NCI-H146 (cell line): ENCODE measurements at places on chromosomes 12 and 14.

- no peak for DNase-seq
Observed at GRCh38 chr12:25574761-25575160, 21.7 kb upstream of the LMNTD1 start.

GRCh38 chr14:41558490-41558889 lies 48.2 kb upstream of the LRFN5 start:
- DNase-seq: no peak

- no peak for DNase-seq
Observed at GRCh38 chr12:48774516-48774915, 14.4 kb downstream of the ADCY6 start.

DNA sequence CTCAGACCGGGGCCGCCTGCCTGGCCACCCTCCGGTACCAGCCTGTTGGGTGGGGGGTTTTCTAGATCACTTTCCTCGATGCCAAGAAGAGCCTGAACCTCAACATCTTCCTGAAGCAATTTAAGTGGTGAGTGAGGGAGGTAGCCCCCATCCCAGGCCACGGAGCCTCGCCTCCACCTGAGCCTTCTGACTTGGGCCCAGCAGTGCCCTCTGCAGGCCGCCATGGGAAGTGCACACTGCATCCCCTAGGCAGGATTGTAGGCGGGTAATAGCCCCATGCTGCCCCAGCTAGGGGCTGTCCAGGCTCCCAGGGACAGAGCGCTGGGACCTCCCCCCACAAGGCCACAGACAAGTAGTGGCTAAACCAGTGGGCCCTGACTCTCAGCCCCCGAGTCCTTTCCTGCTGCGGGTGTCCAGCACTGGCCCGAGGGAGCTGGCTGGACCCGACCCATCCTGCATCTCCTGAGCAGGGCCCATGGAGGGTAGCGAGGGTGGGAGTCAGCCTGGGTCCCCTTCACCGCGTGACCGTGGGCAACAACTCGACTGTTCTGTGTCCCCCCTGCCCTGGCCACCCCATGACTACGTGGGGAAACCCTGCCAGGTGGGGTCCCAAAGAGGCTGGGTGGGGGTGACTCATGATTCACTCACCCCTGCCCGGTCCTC lies 15.3 kb upstream of the ADSS1 start:
- DNase-seq: peak; percentile 78

DNA sequence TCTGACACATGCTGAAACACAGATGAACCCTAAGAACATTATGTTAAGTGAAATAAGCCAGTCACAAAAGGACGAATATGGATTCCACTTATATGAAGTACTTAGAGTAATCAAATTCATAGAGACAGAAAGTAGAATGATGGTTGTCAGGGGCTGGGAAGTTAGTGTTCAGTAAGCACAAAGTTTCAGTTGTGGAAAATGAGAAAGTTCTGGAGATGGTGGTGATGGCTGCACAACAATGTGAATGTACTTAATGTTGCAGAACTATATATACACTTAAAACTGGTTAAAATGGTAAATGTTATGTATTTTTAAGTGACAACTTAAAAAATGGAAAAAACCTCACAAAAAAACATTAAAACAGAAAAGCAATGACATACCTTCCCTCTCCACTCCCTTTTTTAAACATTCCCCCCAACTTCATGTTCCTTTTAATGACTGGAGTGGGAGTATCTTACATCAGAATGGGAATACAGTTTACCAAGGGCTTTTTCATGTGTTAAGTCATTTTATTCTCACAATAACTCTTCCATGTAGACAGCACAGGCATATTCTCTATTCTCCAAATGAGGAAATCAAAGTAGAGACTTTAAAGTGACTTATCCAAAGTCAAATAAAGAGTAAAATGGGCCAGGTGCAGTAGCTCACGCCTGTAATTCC lies 24.0 kb downstream of the BTBD7 start:
- no peak for DNase-seq

DNA sequence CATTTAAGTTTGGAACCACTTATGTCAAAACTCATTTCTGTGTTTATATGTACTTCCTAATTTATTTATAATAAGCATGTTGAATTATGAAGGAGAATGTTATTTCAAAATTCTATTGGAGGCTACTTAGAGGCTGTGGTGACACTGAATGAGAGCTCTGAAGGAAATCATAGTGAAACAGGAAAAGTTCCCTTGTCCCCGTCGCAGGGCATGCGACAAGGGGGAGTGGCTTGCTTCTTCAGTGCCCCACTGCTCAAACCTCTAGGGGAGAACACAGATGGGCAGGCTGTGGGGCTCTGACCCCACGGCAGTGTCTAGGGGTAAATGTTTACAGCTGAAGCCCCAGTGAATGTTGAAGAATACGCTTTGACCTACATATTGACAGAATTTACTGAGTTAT lies 261.9 kb downstream of the RAD51B start:
- no peak for DNase-seq

DNA sequence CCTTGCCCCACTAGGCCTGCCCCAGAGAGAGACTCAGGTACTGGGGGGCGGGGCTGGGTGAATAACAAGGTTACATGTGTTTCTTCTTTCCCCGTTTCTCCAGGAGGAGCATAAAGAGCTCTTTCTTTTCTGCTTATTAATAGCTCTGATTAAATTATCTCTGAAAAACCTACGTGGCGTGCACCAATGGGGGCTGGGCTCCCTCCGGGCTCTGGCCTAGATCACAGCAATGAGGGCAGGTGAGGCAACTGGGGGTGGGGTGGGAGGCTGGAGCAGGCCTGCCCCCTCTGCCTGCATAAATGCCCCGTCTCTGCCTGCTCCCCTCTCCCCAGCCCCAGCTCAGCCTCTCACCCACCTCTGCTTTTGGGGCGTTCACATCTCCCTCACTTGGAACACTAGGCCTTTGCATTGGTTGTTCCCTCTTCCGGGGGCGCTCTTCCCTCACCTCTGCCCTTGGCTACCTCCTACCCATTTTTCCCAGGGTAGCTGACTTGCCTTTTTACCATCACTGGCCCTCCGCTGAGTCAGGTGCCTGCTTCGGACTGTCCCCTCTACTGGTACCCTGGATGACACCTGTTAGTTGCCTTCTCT lies 4.1 kb upstream of the FAM222A start:
- no peak for DNase-seq

- no peak for DNase-seq
Observed at GRCh38 chr14:31992011-31992447, 85.1 kb upstream of the ARHGAP5 start.

- no peak for DNase-seq
Observed at GRCh38 chr12:103668520-103668919, 81.4 kb downstream of the STAB2 start.

GRCh38 chr12:105363890-105364289 lies 33.4 kb downstream of the C12orf75 start:
- DNase-seq: no peak

- no peak for DNase-seq
Observed at GRCh38 chr12:130236446-130236845, 74.2 kb downstream of the FZD10 start.
